Activated CD4-positive, alpha-beta T cell treated with anti-CD3 and anti-CD28 coated beads for 36 hours (primary cell): ENCODE measurements at places on chromosomes 7 and 10. TPM values are rescaled to one million over a fixed set of nuclear protein-coding genes. Genes with fewer than 3 reads are reported as not detected.

GRCh38 chr7:98086281-98086718 is 20.4 kb upstream of the LMTK2 start:
- DNase-seq, result no peak

Gene FAM25G
- total RNA-seq, result not detected

GRCh38 chr10:23505797-23506465 is 67.1 kb downstream of the OTUD1 start:
- no peak for DNase-seq

Gene GPR146
- total RNA-seq, result 4.7 TPM

GRCh38 chr10:58054881-58055280 is 212.8 kb downstream of the IPMK start:
- DNase-seq, result no peak

DNA sequence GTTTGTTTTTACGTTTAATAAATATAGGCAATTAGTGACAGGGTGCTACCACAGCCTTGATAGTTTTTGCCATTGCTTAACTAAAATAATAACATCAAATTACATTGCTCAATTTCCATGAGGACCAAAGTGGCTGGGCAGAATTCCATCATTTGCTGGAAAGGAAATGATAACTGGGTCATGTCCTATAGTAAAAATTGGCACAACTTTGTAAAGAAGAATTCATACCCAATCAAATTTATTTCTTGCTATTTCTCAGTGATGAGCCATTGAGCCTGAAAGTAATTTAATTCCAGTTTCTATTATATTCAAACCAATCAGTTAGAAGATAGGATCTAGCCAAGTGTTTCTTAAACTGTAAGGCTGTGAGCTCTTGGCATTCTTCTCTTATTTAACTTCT is 102.2 kb upstream of the CTTNBP2 start:
- DNase-seq, result no peak
